T-helper 1 cell (primary cell): ENCODE measurements at places on chromosomes 6 and 20.

DNA sequence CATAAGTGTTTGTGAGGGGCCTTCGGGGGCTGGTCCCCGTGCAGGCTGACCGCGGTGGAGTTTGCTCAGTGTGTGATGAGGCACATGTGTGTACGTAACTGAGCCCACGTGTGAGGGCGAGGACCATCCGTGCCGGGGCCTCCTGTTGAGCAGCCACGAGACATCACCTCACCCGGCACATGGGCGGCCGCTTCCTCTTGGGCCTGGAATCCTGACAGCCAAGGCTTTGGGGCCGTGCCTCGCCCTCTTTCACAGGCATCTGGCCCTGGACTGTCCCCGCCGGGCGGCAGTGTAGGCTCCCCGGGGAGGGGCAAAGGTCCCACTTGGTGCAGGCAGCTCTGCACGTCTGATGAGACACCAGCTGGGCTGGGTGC is 202.3 kb downstream of the DLL1 start:
- DNase-seq = no peak

DNA sequence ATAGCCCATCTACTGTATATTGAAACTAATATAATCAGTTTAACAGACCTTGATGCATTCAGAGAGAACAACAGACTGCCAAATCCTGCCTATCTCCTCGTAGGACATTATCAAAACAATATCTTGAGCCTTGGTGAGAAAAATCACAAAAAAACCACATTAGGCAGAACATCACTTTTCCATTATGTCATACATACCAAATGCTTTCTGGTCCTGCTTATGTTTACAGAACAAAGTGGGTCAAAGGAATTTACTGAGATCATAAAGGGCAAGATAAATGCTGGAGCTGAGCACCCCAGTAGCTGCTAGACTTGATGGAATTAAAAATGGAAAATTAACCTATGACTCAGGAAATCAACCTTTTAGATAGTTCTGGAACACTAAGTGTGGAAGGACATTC is 195.3 kb upstream of the KCNK16 start:
- DNase-seq = no peak

DNA sequence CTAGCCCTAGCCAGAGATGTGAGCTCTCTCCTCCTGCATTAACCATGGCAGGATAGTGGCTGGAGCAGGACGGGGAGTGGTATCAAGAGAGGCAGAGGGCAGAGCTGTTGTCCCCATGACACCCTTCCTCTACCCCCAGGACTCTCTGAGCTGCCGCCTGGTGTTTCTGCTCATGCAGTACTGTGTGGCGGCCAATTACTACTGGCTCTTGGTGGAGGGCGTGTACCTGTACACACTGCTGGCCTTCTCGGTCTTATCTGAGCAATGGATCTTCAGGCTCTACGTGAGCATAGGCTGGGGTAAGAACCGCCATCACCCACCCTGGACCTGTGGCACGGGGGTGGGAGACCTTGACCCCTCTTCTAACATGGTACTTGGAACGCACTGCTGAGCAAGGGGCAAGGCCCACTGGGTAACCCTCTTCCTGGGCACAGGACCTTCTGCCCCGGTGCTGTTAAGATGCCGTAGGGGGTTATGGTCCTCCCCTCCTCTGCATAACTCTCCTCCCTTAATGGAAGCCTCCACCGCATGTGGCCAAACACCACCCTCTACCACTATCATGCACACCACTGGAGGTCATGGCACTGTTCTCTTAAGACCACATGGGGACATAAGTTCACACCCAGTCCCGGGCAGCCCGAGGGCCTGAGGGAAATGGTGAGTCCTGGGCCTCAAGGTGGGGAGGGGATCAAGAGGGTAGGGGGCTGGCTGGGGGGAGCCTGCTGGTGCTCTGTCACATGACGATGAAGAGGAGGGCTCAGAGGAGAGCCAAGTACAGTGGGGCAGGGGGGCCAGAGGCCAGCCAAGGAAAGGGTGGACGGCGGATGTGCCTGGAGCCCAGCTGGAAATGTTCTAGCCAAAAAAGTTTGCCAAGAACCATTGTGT is 25.1 kb downstream of the GLP1R start:
- no peak for DNase-seq

GRCh38 chr6:37816599-37817375 is 2.7 kb upstream of the ZFAND3 start:
- no peak for DNase-seq
